ENCODE measurements at places on chromosomes 16 and 17. TPM values are rescaled to one million over a fixed set of nuclear protein-coding genes. Genes with fewer than 3 reads are reported as not detected.

SLC35G6 gene
- 0.30 TPM for total RNA-seq

PPP4C gene
- 93.3 TPM for total RNA-seq

UNC13D gene
- 107 TPM for total RNA-seq

C1QTNF8 gene
- not detected for total RNA-seq

ADAMTS18 gene
- not detected for total RNA-seq

CCT6B gene
- total RNA-seq = 2.6 TPM

TP53TG3C gene
- not detected for total RNA-seq

- H3K36me3 ChIP-seq = no peaks in the 10 kb centered on the region
- no peak overlapping the region for H3K27ac ChIP-seq
- no peak for DNase-seq
- no peaks in the 10 kb centered on the region for H3K4me1 ChIP-seq
- H3K4me3 ChIP-seq = no peak overlapping the region
- H3K27me3 ChIP-seq = peaks cover 5% of the 10 kb centered on the region
Observed at GRCh38 chr16:14364112-14364385, 266.0 kb downstream of the PARN start.

DNA sequence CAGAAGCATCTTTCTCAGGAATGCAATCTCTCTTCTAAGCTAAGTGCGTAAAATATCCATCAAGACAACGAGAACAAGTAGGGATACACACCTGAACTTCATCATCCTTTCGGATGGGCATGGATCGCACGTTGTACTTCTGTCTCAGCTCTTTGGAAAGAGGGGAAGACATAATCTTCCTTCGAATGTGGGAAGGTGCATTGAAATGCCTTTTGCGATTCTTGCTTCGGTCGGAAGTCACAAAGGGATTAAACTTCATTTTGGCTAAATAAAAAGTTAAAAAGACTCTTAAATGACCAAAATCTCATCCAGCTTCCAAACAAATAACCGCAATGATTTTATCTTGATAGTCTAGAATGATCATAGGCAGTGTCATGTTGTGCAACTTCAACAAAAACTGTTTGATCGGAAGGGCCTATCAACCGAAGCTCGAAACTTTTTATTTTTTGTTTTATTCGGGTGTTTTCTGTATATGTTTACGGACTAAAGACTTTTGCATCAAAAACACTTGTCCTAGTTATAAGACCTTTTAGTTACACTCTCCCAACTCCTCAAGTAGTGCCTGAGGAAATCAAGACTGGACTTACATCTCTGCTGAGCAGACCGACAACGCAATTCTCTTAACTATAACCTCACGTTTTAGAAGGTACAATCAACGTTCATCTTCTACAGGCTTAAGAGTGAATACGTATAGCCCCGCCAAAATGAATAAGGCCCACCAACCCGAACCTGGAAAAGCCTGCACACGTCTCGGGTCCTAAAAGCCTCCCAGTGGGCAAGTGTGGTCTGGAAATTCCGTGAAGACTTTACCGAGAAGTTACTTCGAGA lies 727 bp downstream of the RPL26 start:
- peaks cover 47% of the 10 kb centered on the region for H3K36me3 ChIP-seq
- no peak for DNase-seq
- peaks cover 36% of the 10 kb centered on the region for H3K4me1 ChIP-seq
- peak overlapping the region; percentile 85 for H3K4me3 ChIP-seq

DNA sequence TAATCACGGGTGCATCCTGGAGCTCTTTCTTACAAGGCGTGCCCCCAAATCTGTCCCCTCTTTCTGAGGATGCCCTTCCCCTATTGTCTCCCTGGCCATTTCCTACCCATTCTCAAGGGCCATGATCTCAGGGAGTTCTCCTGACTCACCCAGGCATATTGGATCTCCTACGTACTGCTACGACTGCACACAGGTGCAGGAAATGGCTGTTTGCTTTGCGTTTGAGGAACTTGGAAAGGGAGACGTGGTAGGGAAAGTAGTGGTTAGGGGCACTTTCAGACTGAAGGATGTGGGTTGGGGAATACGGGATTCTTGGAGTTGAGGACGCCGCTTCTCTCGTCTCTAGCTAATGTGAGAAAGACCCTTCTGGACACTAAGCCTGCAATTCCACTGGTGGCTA lies 18.7 kb upstream of the MEOX1 start:
- H3K4me3 ChIP-seq = no peak overlapping the region
- peaks cover 6% of the 10 kb centered on the region for H3K4me1 ChIP-seq
- H3K27me3 ChIP-seq = no peaks in the 10 kb centered on the region
- H3K27ac ChIP-seq = no peak overlapping the region
- no peaks in the 10 kb centered on the region for H3K36me3 ChIP-seq

DNA sequence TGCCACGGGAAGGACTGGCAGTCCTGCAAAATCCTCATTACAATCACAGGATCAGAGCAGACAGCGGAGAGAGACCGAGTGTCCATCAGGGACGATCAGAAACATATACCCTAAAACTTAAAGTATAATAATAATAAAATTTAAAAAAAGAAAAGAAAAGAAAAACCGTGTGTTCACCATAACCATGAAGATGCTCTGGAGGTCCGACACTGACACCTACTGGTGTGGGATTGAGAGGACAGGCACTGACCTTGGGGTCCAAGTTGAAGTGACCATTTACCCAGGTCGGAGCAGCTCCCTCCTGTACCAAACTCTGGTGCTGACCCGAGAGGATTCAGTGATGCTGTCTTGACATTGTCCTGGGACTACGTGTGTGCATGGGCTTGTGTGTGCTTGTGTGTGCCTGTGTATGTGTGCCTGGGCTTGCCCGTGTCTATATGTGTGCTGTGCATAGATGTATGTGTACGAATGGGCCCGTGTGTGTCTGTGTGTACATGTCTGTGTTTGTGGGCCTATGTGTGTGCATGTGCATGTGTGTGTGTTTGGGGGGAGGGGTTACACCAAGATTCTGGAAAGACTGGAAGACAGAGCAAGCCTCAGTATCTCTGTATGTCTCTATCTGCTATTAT lies 10.0 kb upstream of the CD300LD start:
- peak; percentile 53 for DNase-seq
- peaks cover 52% of the 10 kb centered on the region for H3K4me1 ChIP-seq
- H3K4me3 ChIP-seq = no peak overlapping the region
- H3K27me3 ChIP-seq = peaks cover 2% of the 10 kb centered on the region
- no peaks in the 10 kb centered on the region for H3K36me3 ChIP-seq

DNA sequence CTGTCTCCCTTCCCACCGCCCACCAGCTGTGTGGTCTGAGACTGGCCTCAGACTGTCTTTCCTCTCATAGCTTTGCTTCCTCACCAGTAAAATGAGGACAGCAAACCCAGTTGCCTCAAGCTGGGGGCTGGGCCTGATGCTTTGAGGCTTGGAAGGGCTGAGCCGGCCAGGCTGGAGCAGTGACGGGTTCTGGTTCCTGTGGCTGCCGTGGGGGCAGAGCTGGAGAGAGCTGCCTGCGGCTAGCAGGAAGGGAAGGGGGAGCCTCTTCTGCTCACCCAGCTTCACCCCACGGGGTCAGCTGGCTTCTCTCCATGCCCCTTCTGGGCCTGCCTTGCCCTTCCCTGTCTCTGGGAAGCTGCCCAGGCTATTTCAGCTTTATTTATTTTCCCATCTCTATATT lies 23.7 kb downstream of the LASP1 start:
- peak overlapping the region; percentile 66 for H3K27ac ChIP-seq
- no peak overlapping the region for H3K4me3 ChIP-seq
- H3K36me3 ChIP-seq = no peaks in the 10 kb centered on the region
- H3K4me1 ChIP-seq = peaks cover 52% of the 10 kb centered on the region

- no peak overlapping the region for H3K4me3 ChIP-seq
- DNase-seq = no peak
- no peaks in the 10 kb centered on the region for H3K27me3 ChIP-seq
- H3K36me3 ChIP-seq = peaks cover 44% of the 10 kb centered on the region
- H3K27ac ChIP-seq = no peak overlapping the region
- no peaks in the 10 kb centered on the region for H3K4me1 ChIP-seq
Observed at GRCh38 chr16:86536621-86537020, 18.4 kb downstream of the MTHFSD start.

DNA sequence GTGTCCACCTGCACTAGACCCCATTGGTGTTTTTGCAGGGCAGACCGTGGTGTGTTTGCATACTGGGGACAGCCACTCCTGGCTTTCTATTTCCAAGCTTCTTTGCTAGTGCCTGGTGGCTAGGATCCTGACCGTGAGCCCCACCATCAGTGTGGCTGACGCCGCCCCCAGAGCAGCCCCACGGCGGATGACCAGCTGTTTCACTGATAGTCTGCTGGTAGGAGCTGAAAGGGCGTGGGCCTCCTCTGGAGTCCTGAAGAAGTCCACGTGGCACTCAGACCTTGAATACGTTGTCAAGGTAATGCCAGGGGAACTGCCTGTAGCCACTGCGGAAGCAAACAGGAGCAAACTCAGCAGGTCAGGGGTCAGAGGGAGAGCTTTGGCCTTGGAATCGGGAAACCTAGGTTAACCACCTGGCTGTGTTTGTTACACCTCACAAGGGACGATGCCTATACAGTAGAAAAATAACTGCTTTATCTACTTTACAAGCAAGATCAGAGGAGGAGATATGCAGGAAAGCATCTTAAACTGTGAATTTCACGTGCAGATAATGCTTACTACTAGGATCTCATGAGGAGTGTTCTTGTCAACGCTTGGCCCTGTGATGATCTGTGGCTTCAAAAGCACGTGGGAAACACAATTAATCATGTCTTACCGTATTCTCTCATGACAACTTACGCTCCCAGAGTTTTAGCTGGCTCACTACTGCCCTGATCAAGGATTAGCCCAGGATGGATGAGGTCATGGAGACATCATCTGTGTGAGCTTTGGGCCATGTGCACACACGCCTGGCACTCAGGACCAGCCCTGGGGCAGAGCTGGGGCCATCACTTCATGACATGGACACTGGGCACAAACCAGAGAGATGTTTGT lies 30.3 kb downstream of the ALDH3A2 start:
- peaks cover 6% of the 10 kb centered on the region for H3K36me3 ChIP-seq
- no peak overlapping the region for H3K27ac ChIP-seq
- no peaks in the 10 kb centered on the region for H3K4me1 ChIP-seq
- DNase-seq = no peak

Measured in B cell (primary cell).